Stimulated activated CD8-positive, alpha-beta memory T cell treated with anti-CD3 and anti-CD28 coated beads, Interleukin-12 subunit alpha, Interleukin-12 subunit beta, amount 100 ng/mL, for 4 hours (primary cell): ENCODE measurements at places on chromosomes 5 and 9.

- DNase-seq = no peak
These were observed 1045.3 kb downstream of the TLE1 start for GRCh38 chr9:80644044-80644443.

DNA sequence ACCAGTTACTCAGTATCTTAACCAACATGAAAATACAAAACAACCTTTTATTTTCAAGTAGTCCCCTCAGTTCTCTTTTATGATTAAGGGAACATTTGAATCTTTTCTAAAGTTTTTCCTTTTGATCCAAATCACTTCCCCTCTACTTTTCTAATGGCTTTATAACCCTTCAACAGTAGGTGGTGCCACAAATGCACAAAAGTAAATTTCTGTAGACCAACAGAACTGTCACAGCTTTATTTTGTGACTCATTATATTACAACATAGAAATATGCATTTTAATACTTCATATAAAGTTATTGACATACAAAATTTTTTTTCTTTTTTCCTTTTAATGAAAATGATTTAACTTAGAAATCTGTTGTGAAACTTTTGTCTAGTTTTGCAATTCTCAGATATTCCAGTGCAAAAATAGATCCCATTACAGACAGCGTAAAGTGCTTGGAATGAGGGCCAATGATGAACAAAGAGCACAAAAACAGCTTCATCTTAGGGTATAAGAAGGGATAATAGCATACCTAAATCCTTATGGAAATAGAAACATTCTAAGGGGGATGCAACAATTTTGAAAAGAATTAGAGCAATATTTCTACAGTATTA, 17.0 kb downstream of the NIPSNAP3B start:
- DNase-seq = no peak

DNA sequence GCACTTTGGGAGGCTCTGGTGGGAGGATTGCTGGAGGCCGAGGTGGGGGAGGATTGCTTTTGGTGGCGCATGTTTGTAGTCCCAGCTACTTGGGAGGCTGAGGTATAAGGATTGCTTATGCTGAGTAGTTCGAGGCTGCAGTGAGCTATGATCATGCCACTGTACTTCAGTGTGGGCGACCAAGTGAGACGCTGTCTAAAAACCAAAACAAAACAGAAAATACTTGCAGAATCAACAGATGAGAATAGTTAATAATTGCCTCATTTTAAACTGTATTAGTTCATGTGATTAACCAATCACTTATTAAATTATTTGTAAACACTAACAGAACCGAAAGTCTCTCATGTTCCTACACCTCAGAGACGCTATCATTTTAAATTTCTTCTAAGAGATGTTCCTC, 118.1 kb downstream of the CCDC171 start:
- no peak for DNase-seq

- no peak for DNase-seq
These were observed 627 bp downstream of the ARRDC1 start for GRCh38 chr9:137606005-137606621.

DNA sequence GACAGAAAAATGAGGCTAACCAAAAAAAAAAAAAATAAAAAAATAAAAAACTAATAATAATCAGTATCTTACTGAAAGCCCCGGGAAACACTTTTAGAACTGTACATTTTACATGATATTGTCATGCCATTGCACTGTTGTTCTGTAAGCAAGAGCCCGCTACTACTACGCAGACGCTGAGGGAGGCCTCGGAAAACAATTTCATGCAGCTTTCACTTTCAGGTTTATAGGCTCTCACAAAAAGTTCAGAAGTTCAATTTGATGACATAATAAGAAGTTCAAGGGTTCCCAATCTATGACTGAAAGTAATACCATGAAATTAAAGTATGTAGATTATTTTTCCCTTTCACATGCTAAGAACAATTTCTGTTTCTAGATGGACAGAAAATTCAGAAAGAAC, 318.3 kb upstream of the ITGA1 start:
- no peak for DNase-seq

GRCh38 chr5:134893748-134894505, 11.0 kb upstream of the PCBD2 start:
- DNase-seq = no peak

DNA sequence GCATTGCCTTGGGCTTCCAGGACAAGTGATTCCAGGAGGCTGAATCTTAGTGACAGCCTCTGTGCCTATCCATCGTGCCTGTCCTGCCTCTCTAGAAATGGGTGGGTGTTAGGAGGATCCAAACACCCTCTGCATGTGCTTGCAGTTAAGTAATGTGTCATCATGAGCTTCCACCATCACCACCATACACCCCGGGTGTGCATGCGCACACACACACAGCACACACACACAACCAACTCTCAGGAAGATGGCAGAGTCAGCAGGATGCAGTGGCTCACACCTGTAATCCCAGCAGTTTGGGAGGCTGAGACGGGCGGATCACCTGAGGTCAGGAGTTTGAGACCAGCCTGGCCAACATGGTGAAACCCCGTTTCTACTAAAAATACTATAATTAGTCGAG, 22.8 kb upstream of the CERCAM start:
- DNase-seq = no peak

DNA sequence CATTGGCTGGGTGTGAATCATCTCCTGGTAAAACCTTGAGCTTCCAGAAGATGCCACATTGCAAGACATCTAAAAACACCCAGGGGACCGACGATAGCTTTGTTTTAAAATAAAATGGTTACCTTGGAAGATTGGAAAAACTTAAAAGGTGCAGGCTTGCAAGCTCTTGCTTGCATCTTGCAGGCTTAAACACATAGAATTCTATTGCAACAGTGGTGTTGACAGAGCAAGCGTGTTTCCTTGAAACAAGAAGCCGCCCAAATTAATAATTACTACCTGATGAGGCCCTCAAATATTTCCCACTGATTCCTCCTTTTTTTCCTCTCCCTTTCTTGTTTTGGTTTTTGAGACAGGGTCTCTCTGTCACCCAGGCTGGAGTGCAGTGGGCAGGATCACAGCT, 137.1 kb upstream of the BASP1 start:
- no peak for DNase-seq

DNA sequence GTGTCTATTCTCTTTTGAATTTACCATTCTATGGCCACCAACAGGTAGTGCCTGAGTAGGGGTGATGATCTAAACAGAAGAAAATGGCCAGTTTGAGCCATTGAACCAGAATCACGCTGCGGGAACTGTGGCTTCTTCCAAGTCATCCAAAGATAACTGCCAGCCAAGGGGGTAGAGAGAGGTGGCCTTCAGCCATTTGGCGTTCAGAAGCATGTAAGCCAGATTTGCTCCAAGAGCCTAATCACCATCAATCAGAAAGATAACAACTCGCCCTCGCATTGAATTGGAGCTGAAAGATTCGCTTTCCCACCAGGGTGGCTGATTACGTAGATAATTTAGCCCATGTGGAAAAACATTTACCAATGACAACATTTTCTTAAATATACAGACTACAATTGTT, 1302.7 kb upstream of the DMAC1 start:
- DNase-seq = no peak

- no peak for DNase-seq
These were observed 67.3 kb downstream of the COMMD10 start for GRCh38 chr5:116152169-116152568.

GRCh38 chr5:6826756-6827155, 113.5 kb downstream of the TENT4A start:
- no peak for DNase-seq

GRCh38 chr5:64165500-64166200, at the start of gene RNF180:
Gene RNF180, plus strand, starts transcription at chr5:64165843. Its CDS starts 34,965 bp downstream, at chr5:64200808.
- DNase-seq = no peak

- no peak for DNase-seq
These were observed 150.5 kb upstream of the TLX3 start for GRCh38 chr5:171158581-171158980.

- no peak for DNase-seq
These were observed 547.9 kb downstream of the DTWD2 start for GRCh38 chr5:118440496-118440895.

DNA sequence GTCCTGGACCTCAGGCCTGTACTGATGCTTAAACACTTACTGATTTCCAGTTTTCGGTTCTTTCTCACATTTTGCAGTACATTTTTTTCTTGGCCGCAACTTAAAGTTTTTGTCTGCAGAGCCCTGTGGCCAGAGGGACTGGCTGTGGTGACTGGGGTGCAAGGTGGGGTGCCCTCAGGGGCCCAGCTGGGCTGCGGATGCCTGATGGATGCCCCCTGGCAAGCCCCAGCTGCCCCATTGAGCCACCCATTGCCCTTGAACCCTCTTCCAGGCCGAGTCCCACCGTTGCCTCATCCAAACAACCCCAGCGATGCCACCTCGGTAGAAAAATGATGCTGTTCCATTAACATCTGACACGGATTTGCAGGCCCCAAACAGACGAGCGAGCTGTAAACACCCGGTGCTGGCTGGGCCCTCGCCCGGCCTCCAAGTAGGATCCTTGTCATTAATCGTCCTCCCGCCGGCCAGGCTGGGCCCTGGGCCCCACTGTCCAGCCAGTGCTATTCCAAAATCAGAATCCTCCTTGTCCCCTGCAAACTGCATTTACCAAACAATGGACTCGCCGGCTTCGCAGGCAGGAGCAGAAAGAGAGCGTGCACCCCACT, 107.9 kb downstream of the PHF2 start:
- DNase-seq = no peak

DNA sequence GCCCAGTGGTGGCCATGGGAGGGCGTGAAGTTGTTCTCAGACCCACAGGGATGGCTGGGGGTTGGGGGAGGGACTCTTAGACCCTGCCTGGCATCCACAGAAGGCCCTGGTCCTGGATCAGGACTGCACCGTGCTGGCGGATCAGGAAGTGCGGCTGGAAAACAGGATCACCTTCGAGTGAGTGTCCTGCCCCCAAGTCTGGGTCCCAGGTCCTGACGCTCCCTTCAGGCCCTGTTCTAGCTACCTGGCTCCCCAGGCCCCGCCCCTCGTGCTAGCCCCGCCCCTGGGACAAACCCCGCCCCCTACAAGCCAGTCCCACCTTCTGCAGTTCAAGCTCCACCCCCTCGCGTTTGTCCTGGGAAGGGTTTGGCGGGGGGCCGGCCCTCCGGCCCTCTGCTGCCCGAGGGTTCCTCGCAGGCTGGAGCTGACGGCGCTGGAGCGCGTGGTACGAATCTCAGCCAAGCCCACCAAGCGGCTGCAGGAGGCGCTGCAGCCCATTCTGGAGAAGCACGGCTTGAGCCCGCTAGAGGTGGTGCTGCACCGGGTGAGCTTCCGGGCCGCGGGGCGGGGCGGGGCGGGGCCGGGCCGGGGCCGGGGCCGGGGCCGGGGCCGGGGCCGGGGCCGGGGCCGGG, 12.9 kb downstream of the RGS14 start:
- DNase-seq = no peak

DNA sequence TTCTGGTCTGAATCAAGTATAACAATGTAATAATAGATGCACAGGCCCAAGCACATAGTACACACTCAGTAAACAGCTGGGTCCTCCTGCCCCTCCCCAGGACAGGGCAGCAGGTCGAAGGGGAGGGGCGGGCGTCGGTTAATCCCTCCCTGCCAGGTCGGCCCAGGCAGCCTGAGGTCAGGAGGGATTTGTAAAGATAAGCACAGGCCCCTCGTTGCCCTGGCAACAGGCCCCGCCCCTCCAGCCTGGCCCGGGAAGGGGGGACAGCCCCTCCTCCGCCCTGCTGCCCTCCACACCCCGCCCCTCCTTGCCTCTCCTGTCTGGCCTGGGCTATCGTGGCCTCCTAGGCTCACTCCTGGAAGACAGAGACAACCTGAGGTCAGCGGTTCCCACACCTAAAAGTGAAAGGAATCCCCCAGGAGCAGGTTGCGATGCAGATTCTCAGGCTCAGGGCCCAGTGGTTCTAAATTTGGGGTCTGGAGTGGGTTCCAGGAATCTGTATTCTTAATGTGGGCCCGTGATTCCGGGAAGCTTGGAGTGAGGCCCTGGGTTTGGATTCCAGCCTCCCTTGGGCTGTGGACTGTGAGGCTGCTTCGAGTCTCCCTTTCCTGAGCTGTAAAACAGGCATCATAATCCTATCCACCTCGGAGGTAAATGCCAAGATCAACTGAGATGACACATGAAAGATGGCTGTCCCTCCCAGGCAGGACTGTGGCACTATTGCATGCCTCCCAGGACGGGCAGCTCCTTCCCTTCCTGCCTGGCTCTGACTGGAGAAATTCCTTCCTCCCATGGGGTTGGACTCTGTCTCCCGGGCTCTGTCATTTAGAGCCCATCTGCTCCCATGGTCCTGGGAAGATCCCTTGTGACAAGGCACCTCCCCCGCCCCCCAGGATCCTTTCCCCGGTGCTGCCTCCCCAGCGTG, 4.4 kb downstream of the CRB2 start:
- DNase-seq = no peak

DNA sequence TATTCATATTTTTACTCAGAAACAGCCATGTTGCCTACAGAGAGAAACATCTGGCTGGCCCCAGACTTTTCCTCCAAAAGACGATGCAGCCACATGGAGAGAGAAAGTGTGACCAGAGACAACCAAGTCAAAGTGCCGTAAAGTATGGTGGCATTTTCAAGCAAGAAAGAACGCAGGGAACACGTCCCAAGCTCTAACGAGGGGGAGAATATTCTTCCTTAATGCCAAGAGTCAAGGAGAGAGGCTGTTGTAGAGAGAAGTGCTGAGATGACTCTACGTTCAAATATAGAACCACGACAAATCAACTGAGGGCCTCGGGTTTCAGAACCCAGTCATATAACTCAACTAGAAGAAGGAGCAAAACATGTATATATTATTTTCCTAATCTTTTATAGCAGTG, 55.9 kb downstream of the FNBP1 start:
- no peak for DNase-seq

GRCh38 chr5:177354711-177355110, 3.0 kb upstream of the RGS14 start:
- no peak for DNase-seq

GRCh38 chr5:19795218-19795617, 192.8 kb downstream of the CDH18 start:
- DNase-seq = no peak

GRCh38 chr5:85140471-85140870, 755.8 kb upstream of the EDIL3 start:
- no peak for DNase-seq

GRCh38 chr9:86707932-86708510, 239.3 kb downstream of the GAS1 start:
- no peak for DNase-seq

GRCh38 chr9:127588740-127589506, 23.2 kb upstream of the STXBP1 start:
- no peak for DNase-seq

- DNase-seq = no peak
These were observed 122.8 kb upstream of the TBC1D2 start for GRCh38 chr9:98378206-98378780.

- no peak for DNase-seq
These were observed 49.7 kb downstream of the PTBP3 start for GRCh38 chr9:112283582-112284253.

- DNase-seq = no peak
These were observed 7.2 kb upstream of the KLHL3 start for GRCh38 chr5:137743031-137743640.

DNA sequence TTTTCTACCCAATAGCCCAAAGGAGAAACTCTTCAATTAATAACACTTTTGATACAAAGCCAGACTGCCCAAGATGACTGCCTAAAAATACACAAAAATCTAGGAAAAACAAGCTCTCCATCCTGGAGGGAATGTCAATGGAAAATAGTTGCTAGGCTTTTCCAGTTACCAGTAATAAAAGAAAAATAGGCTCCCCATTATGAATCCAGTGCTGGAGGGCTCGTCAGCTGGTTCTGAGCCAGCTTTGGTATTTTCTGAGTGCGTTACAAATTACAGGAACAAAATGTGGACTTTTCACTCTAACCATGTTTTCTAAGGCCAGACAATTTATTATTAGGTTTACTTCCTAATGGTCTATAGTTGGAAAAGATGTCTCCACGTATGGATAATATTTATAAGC, 414.5 kb downstream of the ACTL7B start:
- DNase-seq = no peak

- no peak for DNase-seq
These were observed 1157.4 kb upstream of the CDH18 start for GRCh38 chr5:21145376-21145775.

- no peak for DNase-seq
These were observed 48.6 kb downstream of the CARTPT start for GRCh38 chr5:71767661-71768060.
